Fibroblast of lung (primary cell): ENCODE measurements at places on chromosomes 6 and 20. TPM values are rescaled to one million over a fixed set of nuclear protein-coding genes. Genes with fewer than 3 reads are reported as not detected.

DNA sequence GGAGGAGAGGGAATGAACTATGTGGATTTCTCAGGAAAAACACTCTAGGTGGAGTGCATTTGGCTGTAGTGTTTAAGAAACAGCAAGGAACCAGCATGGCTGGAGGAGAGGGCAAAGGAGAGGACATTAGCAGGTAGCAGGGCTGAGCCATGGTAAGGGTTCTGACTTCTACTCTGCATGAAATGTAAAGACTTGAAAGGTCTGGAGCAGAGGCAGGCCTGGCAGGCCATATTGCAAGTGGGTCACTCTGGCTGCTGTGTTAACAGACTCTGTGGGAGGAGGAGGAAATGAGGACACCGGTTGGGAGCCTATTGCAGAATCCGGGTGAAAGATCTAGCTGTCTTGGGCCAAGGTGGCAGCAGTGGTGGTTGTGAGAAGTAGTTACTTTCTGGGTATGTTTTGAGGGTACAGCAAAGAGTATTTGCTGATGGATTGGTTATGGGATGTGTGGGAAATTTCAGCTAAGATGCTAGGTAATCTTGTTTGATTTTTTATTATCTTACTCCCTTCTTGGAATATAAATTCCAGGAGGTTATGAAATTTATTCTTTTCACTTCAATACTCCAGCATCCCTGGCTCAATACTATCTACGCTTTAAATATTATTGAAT is 115.9 kb upstream of the BCLAF1 start:
- no peak for DNase-seq

- DNase-seq, result no peak
These were observed 100.9 kb downstream of the PREP start for GRCh38 chr6:105301756-105302616.

DNA sequence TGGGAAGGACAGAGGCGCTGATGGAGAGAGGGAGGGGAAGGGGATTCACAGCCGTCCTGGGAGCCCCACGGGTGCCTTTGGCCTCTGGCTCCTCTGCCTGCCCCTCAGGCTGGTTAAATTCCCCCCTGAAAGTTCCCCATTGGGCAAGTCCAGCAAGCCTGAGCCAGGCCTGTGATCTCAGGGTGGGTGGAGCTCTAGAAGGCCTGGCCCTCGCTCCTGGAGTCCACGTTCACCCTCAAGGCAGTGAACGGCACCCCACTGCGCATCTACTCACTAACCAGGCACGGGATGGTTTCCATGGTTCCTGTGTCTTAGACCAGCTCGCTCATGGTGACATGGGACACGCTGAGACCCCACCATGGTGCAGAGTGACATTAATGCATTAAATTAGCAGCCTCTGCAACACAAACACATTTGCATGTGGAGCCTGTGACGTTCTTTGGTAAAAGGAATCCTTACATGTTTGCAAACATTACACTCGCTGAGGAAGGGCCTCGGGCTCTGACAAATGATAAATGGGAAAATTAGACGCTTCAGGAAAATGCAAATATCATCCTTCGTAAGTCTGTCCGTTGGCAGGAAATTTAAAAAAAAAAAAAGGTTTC is 452.7 kb downstream of the PREX1 start:
- DNase-seq, result no peak

- peak; percentile 99 for DNase-seq
These were observed 133.8 kb upstream of the CCN2 start for GRCh38 chr6:132084811-132085509.

- DNase-seq, result no peak
These were observed 72.4 kb upstream of the GGTLC1 start for GRCh38 chr20:24060851-24061590.

DNA sequence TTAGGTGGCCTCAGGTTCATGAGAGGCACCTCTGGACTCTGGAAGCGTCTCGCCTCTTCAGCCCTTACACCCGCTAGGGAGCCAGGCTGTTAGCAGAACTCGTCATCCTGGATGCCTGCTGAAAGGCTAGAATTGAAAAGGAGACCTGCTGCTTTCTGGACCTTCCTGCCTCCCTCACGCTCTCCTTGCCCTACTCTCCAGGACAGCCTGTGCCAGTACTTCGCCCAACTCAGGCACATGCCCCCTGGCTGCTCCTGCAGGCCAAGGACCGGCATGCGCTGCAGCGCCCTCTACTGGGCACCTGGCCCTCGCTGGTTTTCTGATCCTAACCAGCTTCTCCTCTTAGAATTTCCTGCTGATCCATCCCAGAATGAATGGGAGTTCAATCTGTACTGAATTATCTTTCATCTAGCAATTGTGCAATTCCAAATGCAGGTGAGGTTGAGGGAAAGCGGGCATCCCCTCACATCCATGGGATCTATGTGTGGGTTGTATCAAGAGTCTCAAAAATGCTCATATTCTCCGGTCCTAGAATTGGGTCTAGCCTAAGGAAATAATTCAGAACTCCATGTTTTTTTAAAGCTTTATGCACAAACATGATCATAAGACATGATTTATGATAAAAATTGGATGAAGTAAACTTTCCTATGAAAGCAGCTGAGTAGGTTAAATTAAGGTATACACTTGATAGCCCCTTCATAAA is 78.0 kb downstream of the PTPN1 start:
- peak; percentile 39 for DNase-seq

Gene ADIG
- total RNA-seq, result not detected in 2 replicates

Gene MAFB
- 3.0 and 7.7 TPM in 2 replicates for total RNA-seq

Gene PLAGL2
- total RNA-seq, result 1.5 and 2.3 TPM in 2 replicates
